ENCODE measurements at places on chromosomes 3 and 15.

GRCh38 chr3:17336291-17336690 lies 406.1 kb downstream of the TBC1D5 start:
- no peak for DNase-seq

GRCh38 chr3:12420393-12420792 lies 63.9 kb upstream of the TSEN2 start:
- DNase-seq = no peak

DNA sequence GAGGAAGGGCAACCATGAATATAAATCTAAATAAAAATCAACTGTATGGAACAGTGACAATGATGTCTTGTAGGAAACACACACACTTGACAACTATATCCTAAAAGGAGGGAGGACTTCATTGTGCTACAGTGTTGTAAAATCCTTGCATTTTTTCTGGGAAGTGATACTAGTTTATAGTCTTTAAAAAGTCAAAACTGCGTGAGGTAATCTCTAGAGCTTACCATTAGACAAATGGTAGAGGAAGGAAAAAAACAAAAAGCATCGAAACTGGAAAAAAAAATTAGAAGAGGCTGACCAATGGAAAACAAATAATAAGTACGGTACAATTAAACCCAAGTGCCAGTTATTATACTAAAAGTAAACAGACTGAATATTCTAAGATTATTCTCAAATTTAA lies 38.7 kb downstream of the CHSY1 start:
- DNase-seq = no peak

DNA sequence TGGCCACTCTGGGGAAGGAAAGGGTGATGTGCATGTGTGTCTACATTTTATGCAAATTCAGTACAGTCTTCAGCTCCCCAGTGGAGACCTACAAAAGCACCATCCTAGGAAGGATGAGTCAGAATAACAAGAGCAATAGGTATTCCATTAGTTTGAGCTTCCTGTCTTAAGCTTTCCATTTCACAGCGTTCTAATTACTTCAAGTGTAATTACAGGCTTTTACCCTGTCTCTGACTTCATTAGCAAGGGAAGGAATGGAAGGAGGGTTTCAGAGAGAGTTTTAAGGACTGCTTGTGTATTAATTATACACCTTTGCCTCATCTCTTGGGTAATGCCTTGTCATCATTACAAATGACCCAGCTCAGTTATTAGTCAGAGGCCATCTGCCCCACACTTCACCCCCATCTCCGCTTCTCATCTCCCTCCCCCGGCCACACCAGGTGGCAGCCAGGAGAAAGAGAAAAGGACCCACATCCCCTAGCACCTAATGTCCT lies 202.8 kb upstream of the MRPL3 start:
- DNase-seq = no peak

DNA sequence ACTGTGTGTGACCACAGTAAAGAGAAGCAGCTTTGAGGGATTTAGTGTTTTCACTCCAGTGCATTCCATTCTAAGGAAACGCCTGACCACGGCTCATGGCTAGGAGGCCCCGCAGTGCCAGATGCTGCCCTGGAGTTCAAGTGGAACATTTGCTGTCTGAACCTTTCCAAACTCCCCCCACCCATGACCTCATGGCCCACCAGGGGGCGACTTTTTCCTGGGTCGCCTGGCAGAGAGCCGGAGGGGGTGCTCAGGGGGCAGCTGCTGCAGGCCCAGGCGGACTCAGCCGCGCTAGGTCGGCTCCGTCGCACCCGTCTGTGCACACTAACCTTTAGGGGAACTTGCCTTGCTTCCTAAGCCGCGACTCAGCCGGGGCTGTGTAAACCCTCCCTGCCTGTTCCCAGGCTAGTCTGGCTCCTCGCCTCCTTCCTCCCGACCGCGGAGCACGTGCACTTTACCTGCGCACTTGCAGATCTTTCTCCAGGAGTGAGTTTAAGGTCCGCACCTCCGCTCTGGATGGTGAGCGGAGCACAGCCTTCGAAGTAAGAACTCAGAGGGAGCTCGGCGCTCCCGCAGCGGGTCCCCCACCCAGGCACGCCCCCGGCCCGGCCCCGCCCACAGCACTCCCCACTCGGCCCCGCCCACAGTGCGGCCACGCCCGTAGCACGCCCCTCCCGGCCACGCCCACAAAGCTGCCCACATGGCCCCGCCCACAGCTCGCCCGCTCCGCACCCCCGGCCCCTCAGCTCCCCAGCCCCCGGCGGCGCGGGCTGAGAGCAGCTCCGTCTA lies at the start of gene OCA2:
OCA2 (minus strand) TSS at position 550 of the 789 bp plus-strand sequence. CDS start 17,441 bp downstream, outside the sequence.
- peak; percentile 51 for DNase-seq

GRCh38 chr15:94225616-94226015 lies 5.7 kb upstream of the MCTP2 start:
- DNase-seq = no peak

DNA sequence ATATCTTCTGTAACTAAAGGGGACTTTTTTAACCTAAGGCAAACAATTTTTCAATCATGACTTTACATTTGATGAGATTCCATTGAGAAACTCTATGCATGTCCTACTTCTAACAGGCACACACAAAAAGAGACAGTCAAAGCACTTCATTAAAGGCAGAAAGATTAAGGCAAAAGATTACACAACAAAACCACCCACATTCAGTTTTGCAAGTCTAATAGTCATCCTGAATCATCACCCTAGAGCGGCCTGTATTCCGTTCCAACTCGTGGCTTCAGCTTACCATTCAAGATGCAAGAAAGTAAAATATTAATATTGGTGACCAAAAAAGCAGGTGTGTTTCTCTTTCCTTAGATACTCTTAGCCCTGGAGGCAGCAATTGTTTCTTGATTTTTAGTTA lies 205.9 kb downstream of the P3H2 start:
- no peak for DNase-seq

DNA sequence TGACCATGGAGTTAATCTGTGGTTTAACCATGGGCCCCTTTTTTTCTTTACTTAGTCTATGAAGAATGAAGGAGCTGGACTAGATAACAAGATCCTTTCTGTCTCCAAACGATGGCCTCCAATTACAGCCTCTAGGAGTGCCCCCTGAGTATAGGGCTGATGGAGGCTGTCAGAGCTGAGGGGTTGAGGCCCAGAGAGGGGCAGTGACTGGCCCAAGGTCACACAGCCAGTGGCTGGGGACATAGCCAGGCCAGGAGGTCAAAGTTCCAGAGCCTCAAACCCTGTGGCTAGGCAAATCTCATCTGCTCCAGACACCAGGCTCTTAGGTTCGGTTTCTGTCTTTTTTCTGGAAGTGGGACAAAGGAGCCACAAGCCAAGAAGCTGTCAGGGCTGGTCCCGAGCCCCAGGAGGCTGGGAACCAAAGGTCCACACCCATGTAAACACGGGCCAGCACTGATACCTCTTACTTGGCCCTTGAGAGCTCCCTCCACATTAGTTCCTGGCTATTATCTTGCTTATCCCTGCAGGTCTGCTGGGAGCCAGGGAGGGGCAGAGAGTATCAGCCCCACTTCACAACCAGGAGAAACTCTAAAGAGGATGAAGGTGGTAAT lies 10.3 kb downstream of the RHOV start:
- DNase-seq = no peak

- no peak for DNase-seq
Observed at GRCh38 chr3:41346698-41347270, 147.5 kb downstream of the CTNNB1 start.

Data from activated gamma-delta T cell treated with Interleukin-2 at 50 U/mL for 16 hours (primary cell).